ENCODE measurements at places on chromosomes 7 and 10.

DNA sequence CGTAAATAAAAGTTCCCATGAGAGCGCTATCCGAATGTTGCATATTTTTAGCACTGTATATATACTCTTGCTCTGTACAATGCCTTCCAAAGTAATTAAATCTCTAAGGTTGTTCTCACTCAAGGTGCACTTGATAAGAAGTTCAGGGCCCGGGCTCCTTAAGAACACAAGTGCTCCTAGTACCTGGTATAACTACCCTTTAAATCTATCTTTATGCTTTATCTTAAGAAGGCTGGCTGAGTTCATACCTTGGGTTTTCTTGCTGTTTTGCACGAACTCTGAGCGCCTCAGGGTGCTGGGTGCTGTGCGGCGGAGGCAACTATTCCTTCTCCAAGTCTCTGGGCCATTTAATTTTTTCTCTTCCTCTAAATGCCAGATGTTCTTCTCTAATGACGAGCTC is 80.4 kb downstream of the DNMBP start:
- DNase-seq = no peak

DNA sequence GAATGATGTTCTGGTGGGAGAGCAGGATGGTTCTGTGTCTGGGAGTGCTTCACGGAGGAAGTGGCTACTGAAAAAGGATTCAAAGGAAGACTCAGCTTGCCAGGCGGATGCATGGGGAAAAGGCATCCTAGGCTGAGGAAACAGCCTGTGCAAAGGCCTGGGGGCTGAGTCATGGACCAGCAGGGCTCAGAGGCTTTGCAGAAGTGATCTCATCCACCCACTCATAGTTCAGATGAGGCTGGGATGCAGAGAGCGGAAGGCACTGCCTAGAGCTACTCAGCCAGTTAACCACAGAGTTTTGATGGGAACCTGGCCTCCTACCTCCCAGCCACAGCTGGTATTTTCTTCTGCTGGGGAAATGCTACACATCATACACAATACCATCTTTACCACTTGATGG is 15.8 kb upstream of the ADAMTS14 start:
- DNase-seq = peak; percentile 68

GRCh38 chr7:54180796-54181195 is 361.4 kb upstream of the VSTM2A start:
- DNase-seq = no peak

- DNase-seq = no peak
Measured at GRCh38 chr10:129417870-129418269, 49.2 kb upstream of the MGMT start.

- DNase-seq = no peak
Measured at GRCh38 chr7:121474301-121474673, 78.2 kb upstream of the FAM3C start.

GRCh38 chr7:81415181-81415580 is 354.7 kb downstream of the HGF start:
- DNase-seq = no peak

DNA sequence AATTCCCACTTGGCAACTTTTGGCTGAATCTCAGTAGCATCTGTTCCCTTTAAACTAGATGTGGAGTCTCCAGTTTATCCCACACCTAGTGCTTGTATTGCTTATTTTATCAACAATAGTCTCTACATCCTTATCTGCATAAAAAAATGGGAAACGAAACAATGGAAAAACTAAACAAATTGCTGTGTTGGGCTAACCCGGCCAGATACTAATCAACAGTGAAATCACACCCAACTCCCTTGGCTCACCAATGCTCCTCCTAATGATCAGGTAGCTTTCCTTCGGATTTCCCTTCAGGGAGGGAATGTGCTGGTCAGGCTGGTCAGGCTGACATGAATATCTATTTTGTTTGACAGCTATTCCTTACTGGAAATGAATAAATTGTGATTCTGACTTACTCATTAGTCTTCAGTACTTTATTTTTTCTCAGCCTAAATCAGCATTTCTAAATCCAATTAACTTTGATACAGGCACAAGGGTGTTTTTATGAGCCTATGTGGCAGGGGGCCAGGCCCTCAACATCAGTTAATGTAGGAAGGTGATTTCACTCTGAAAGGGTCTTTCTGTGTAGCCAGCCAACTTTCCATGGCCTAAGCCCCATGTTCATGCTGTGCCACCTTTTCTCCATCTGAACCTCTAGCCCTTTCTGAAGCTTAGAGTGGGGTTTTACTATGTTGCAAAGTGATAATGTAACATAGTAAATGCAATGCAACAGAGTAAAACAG is 170.5 kb upstream of the NPSR1 start:
- DNase-seq = no peak

- peak; percentile 92 for DNase-seq
Measured at GRCh38 chr7:142587578-142588191, 161.6 kb upstream of the PRSS1 start.

All from hematopoietic multipotent progenitor cell treated with erythropoietin and hydrocortisone succinate and interleukin-3 and kit ligand, for 4 days (in vitro differentiated cells).